Cerebellar nuclear complex (tissue), 1 donor: ENCODE measurements at places on chromosomes 7 and 10.

- no peak for DNase-seq
Measured at GRCh38 chr7:130894909-130895750, 161.1 kb upstream of the KLF14 start.

DNA sequence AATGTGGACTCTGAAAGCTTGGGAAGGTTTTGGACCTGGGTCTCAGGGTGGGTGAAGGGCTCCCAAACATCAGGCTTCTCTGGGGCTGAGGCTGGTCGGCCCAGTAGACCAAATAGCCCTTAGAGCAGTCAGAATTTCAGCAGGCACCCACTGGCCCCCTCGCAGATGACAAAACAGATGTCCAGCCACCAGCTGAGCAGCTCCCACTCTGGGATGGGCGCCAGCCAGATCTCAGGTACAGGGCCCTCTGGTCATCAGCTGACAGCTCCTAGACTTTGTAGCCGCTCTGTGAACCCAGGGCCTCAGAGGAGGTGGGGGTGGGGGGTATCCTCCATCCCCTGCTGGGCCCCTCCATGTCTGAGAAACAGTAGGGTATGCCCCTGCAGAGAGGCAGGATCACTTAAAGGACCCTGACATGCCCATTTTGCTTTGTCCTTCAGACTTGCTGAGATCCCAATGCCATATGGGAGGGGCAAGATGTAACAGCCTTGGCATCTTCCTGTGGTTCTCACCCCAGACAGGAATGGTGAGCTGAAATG lies 26.5 kb downstream of the HSPA12A start:
- DNase-seq = no peak

DNA sequence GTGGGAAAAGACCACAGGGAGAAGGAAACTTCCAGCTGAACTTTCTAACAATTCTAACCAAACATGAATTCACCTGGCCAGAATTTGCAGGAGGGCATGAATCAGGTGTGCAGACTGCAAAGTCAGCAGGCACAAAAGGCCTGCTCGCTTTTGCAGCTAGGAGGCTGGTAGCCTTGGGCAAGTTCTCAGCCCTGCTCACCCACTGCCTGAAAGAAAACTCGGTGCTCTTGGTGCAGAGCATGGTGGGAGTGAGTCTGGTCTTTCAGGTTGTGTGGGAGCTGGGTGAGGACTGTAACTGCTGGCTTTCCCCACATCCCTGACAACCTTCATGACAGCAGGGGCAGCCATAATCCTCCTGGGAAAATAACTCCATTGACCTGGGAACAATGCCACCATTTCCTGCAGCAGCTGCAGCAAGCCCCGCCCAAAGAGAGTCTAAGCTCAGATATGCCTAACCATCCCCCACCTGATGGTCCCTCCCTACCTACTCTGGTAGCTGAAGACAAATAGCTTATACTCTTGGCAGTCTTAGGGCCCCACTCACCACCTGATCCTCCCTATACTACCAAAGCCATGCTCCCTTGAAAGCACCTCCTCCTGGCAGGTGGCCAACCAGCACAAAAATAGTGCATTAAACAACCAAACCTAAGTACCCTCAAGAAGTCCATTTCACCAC lies 31.6 kb downstream of the ZNF117 start:
- no peak for DNase-seq

DNA sequence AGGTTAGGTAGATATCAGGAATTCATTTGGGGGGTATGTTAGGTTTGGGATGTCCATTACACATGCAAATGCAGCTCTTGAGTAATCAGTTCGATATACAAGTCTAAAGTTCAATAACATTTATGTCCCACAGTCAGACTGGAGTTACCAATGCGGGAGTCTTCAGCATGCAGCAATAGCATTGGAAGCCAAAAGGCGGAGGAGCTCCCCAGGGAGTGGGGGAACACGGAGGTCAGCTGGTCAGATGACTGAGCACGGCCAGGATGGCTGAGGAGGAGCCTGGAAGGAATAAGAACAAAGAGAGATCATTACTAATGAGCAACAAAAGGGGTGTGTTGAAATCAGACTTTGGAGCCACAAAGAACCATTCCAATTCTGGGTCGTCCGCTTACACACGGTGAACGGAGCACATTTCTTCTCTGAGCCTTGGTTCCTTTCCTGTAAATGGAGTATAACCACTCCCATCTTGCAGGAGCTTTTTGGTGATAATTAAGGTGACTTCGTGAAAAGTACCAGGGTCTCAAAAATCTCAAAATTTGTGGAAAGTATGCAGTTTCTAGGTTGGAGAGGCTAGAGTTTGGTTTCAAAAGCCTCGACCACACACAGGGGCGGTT lies 478 bp upstream of the ZNF22 start:
- no peak for DNase-seq

- DNase-seq = no peak
Measured at GRCh38 chr7:66629222-66630062, 761 bp downstream of the KCTD7 start.

GRCh38 chr7:73969991-73970390 lies 58.0 kb upstream of the ELN start:
- DNase-seq = no peak

GRCh38 chr10:108721874-108722273 lies 1201.4 kb downstream of the XPNPEP1 start:
- DNase-seq = no peak

GRCh38 chr7:104914421-104914820 lies 99.6 kb upstream of the KMT2E start:
- DNase-seq = no peak

GRCh38 chr10:122780391-122780790 lies 65.3 kb downstream of the CUZD1 start:
- no peak for DNase-seq

GRCh38 chr7:120216947-120217346 lies 56.0 kb upstream of the KCND2 start:
- no peak for DNase-seq

- no peak for DNase-seq
Measured at GRCh38 chr7:47549397-47549796, 32.5 kb downstream of the TNS3 start.

- DNase-seq = no peak
Measured at GRCh38 chr7:94031865-94032264, 27.7 kb upstream of the BET1 start.

DNA sequence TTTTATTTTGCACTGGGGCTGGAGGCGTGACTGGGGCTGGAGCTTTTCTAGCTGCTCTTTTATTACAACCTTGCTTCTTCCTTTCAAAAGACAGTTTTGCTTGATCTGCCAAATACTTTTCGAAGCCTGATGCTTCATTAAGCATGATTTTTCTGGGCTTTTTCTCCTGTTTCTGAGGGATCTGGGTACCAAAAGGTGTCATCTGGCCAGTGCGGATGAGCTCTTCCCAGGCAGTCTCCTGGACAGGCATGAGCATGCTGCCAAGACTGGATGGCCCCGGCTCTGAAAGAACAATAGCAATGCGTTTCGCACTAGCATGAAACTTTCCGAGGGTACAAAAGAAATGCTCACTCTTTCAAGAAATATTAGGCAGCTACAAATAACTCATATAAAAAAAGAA lies 14.4 kb downstream of the ERCC6 start:
- no peak for DNase-seq
